ENCODE measurements at places on chromosomes 12 and 14.

- DNase-seq: peak; percentile 90
Measured at GRCh38 chr12:1644534-1645438, 15.8 kb downstream of the WNT5B start.

DNA sequence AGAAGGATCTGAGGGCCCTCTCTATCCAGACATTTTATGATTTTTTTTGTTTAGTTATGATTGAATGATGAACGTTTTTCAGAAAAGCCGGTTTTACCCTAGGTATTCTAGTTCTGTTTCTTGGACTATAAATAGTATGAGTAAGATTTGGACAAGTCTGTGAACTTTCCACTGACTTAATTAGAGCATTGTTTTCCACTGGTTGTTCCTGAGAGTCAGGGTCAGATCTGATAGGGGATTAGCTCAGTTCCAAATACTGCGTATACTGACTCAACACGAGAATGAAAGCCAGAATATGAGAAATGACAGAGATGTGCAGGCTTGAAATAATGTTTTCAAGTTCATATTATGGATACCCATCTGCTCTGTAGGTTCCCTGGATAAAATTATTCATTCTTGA is 361.6 kb downstream of the AEBP2 start:
- DNase-seq: no peak

GRCh38 chr12:62217466-62218194 is 42.6 kb upstream of the USP15 start:
- DNase-seq: no peak

DNA sequence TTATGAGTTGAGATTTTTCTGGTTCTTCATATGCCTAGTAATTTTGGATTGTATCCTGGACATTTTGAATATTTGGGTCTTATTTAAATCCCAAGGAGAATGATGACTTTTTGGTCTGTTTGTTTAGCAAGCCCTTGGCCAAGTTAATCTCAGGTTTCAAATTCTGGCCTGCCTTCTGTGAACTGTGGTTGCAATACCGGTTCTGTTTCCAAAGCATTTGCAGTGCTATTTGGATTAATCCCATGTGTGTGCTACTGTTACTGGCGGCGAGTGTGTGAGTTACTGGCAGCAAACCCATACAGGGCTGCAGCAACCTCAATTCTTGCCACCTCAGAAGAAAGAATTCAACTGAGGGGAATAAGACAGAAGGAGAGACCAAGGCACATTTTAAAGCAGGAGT is 51.1 kb downstream of the TMEM260 start:
- DNase-seq: no peak

DNA sequence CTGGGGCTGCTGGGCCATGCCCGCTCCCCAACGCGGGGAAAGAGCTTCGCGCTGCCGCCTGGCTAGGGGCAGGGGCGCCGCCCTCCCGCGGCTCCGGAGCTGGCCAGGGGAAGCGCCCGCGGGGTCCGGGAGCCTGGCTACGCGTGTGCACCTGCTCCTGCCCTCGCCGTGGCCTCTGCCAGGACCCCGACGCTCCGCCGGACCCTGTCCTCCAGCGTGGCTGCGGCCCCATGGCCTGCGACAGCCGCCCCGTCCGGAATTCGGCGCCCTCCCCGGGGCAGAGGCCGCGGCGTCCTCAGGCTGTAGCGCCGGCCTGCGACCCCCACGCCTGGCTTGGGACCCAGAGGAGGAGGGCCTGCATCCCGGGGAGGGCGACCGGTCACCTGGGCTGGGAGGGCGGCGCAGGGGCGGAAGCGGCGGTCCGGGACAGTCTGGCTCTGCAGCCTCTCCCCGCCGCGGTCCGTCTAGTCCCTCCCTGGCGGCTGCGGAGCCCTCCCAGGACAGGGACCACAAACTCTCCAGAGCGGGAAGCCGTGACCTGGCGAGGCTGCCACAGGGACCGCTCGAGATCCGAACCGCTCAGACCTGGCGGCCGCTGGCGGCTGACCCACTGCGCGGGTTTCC is 85.6 kb downstream of the ALG10 start:
- no peak for DNase-seq

DNA sequence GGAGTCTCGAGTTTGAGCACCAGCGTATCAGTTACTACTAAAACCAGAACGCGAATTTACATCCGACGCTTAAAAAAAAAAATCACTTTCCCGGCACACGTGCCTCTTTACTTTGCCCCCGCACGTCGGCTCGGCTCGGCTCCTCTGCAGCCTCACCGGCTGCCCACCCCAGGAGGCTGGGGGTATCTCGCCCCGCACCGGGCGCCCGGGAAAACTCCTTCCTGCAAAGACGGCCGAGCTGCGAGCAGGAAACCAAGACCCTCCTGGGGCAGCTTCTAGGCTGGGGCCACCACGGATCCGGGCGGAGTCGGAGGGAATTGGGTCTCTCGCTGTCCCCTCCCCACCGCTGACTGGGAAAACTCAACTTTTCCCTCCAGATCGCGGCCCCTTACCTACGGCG is 610 bp downstream of the VSIG10 start:
- DNase-seq: peak; percentile 59

DNA sequence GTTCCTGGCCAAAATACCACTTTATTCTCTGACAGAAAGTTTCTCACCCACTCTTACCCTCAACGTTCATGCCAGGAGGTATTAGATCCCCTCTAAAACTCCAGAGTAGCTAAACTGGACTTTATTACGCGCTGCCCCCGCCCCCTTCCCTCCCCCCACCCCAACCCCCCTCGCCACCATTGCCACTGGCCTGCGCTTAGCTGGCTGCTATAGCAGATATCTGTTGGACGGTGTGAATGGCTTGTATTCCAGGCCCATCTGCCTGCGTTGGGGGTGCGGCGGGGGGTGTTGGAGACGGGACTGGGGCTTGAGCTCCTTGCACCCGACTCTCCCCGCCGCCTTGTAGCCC is 564 bp upstream of the THTPA start:
- no peak for DNase-seq

- no peak for DNase-seq
Measured at GRCh38 chr12:62761658-62762057, 173.3 kb downstream of the PPM1H start.

GRCh38 chr14:61678975-61679374 is 16.3 kb upstream of the HIF1A start:
- no peak for DNase-seq

- DNase-seq: no peak
Measured at GRCh38 chr14:90831821-90832220, 15.6 kb upstream of the TTC7B start.

- no peak for DNase-seq
Measured at GRCh38 chr12:67088401-67089118, 180.6 kb upstream of the CAND1 start.

- DNase-seq: no peak
Measured at GRCh38 chr14:65927931-65928356, 515.4 kb downstream of the FUT8 start.

- no peak for DNase-seq
Measured at GRCh38 chr12:109618082-109618481, 44.5 kb downstream of the MVK start.
